ENCODE measurements at places on chromosomes 1 and 21. TPM values are rescaled to one million over a fixed set of nuclear protein-coding genes. Genes with fewer than 3 reads are reported as not detected.

Gene TGFB2
- total RNA-seq = 7.4 TPM

Gene NUP210L
- not detected for total RNA-seq

Gene SRSF4
- 143 TPM for total RNA-seq

Gene ASCL5
- total RNA-seq = not detected

Gene MCM3AP
- total RNA-seq = 80.9 TPM

Gene DDX20
- total RNA-seq = 37.8 TPM

Gene FAM131C
- not detected for total RNA-seq

Gene RGS13
- total RNA-seq = not detected

Gene TNFRSF1B
- 1.4 TPM for total RNA-seq

Gene GCSAML
- not detected for total RNA-seq

Gene RPE65
- not detected for total RNA-seq

Gene LYPD8
- total RNA-seq = not detected

Gene TMCC2
- 10.3 TPM for total RNA-seq

Gene MAP3K21
- total RNA-seq = 0.13 TPM

Gene HMCN1
- total RNA-seq = 21.4 TPM

Gene BCAN
- total RNA-seq = not detected

Gene STYXL2
- not detected for total RNA-seq

Gene SLAMF7
- not detected for total RNA-seq

Gene EXTL1
- not detected for total RNA-seq

Gene FLG
- 0.06 TPM for total RNA-seq

Gene CDC42BPA
- total RNA-seq = 52.8 TPM

Gene ROR1
- total RNA-seq = 14.8 TPM

Gene PDZK1
- total RNA-seq = 2.1 TPM

Gene CFAP107
- total RNA-seq = not detected

Gene USF1
- 63.2 TPM for total RNA-seq

Gene PTGS2
- total RNA-seq = not detected

Gene SNX27
- total RNA-seq = 28.5 TPM

Gene APCS
- not detected for total RNA-seq

Gene BGLAP
- total RNA-seq = not detected

Gene NUAK2
- 5.8 TPM for total RNA-seq

Gene DUSP10
- total RNA-seq = 15.8 TPM

Gene GBP6
- total RNA-seq = not detected

Gene ADAMTS1
- 69.7 TPM for total RNA-seq

Gene S100A7
- total RNA-seq = not detected

Gene RBM11
- total RNA-seq = not detected

Gene SYT2
- total RNA-seq = not detected

Gene TCHHL1
- not detected for total RNA-seq

Gene IFI44L
- 0.56 TPM for total RNA-seq

Gene IL19
- total RNA-seq = not detected

Gene KLF17
- not detected for total RNA-seq

Gene PRMT6
- 19.6 TPM for total RNA-seq

Gene PROK1
- total RNA-seq = not detected

Gene RPTN
- total RNA-seq = not detected

Measured in SJSA1 (cell line).